ENCODE measurements at places on chromosomes 2 and 18.

- peak; percentile 49 for DNase-seq
These were observed 26.1 kb upstream of the SEMA4C start for GRCh38 chr2:96895746-96896651.

GRCh38 chr18:31447530-31448191, at the start of gene DSG3:
Gene DSG3 (plus strand): TSS chr18:31447741. CDS start chr18:31447878, 137 bp downstream.
- DNase-seq = no peak

GRCh38 chr2:187936228-187936627, 355.4 kb upstream of the GULP1 start:
- DNase-seq = no peak

DNA sequence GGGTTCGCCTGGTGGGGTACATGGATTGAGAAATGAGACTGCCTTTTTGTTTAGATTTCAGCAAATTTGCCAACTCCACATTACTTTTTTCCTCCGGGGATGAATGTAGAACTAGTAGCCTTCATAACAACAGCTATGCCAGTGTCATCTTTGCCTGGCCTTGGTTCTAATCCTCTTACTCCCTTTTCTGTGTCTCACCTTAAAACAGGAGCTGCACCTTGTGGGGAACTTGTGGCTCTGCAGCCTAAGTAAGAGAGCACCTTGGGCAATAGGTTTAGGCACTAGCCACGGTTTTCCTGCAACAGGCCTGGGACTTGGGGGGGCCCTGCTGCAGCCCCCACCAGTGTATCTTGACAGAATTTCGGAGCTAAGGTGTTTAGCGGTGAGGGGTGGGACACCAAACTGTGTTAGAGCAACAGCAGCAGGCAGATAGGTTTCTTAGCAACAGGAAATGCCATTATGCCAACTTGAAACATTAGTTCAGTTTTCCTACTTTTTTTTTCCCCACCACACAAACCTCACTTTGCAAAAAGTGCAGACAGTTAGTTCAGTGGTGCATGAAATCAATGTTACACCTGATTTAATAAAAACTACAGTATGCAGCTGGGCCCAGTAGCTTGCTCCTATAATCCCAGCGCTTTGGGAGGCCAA, 173.7 kb downstream of the PRKCE start:
- DNase-seq = no peak

DNA sequence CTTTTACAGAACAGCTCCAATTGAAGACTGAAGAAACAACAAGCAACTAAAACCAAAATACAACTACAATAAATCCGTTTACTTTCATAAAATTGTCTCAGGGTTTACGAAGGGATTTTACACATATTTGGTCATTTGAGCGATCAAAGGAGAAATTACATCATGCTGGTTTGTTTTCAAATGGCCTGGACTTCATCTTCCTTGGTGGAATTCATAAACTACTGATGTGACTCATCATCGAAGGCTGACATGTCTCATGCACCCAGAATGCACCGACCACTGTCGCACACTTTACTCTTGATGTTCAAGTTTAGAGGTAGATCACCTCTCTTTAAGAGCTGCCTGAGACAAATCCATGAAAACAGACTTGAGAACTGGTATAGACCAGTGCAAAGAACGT, 25.6 kb upstream of the PMAIP1 start:
- DNase-seq = no peak

- no peak for DNase-seq
These were observed 777.8 kb upstream of the RAB6C start for GRCh38 chr2:129201696-129202095.

- no peak for DNase-seq
These were observed 34.3 kb upstream of the DNMT3A start for GRCh38 chr2:25375989-25376545.

GRCh38 chr18:31103423-31103822, 1.2 kb upstream of the DSC2 start:
- no peak for DNase-seq

DNA sequence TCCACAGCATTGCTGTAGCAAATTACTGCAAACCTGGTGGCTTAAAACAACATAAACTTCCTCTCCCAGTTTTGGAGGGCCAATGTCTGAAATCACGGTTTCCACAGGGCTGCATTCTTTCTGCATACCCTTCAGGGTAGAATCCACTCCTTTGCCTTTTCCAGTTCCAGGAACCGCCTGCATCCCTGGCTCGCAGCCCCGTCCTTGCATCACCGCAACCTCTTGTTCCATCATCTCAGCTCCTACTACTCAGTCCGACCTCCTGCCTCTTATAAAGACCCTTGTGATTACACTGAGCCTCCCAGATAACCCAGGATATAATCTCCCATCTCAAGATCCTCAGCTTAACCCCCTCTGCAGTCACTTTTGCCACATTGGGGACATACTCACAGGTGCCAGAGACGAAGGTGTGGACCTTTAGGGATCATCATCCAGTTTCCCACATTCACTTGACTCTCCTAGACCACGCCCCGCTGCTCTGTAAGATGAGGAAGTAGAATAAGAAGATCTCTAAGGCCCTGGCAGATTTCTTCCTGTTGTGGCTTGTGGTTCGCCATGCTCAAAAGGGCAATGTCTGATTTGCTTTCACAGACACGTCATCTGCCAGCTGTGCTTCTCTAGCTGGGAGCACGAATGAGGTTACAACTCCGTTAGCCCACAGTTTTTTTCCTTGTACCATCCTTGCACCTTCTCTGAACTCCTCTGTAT, 103.6 kb upstream of the AGAP1 start:
- no peak for DNase-seq

GRCh38 chr2:105425936-105426625, 27.2 kb upstream of the FHL2 start:
- no peak for DNase-seq

- no peak for DNase-seq
These were observed 12.4 kb downstream of the PDIA6 start for GRCh38 chr2:10800163-10800562.

Measured in NCI-H1436 (cell line).